ENCODE measurements at places on chromosomes 13 and 19.
A peak's percentile ranks its signal among the peaks of the same experiment; 100 is the strongest.

GRCh38 chr13:31105020-31105795 is 56.5 kb downstream of the HSPH1 start:
- DNase-seq = no peak

DNA sequence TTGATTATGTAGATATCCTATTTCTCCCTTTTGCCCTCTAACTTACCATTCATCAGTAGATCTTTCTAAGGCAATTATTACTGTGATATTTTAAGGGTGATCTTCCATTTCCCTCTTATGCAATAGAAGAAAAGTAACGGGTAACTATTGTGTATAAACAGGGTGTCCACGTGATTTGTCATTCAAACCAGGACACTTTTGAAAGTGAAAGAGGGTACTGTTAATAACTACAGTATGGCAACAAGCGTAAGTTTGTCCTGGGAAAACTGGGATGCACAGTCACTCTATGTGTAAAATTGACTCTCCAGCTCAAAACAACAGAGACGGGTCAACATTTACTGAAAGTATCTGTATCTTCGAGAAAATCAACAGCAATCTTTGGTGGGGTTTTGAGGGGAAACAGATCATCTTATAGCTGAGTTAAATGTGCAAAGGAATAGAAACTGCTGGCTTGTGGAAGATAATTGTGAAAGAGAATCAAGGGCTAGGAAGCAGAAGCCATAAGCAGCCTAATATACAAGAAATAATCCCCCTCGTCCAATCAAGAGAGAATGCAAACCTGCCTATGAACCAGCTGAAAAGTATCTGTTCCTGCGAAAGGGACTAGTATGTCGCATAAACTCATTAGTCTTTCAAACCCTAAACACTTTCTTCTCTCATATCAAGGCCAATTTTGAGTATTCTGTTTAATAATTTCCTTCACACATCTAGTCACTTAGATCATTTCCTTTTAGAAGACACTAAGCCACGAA is 126.7 kb downstream of the FOXO1 start:
- no peak for DNase-seq

GRCh38 chr13:31951215-31951678 is 80.3 kb upstream of the FRY start:
- peak; percentile 86 for DNase-seq

DNA sequence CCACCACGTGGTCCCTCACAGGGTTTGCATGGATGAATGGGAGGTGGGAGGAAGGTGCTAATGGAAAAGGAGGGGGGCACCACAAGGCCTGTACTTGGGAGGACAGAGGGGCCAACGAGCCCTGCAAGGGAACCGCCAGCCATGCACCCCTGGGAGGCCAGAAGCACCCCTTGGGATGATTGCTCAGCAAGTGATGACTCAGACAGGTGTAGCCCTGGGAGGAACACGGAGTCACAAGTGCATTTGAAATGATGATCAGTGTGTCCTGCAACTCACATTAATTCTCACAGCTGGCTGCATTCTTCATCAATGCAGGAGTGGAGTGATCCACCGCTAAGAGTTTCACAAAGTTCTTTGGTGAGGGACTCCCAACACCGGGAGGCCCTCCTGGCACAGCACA is 82.8 kb upstream of the ZNF254 start:
- DNase-seq = no peak

DNA sequence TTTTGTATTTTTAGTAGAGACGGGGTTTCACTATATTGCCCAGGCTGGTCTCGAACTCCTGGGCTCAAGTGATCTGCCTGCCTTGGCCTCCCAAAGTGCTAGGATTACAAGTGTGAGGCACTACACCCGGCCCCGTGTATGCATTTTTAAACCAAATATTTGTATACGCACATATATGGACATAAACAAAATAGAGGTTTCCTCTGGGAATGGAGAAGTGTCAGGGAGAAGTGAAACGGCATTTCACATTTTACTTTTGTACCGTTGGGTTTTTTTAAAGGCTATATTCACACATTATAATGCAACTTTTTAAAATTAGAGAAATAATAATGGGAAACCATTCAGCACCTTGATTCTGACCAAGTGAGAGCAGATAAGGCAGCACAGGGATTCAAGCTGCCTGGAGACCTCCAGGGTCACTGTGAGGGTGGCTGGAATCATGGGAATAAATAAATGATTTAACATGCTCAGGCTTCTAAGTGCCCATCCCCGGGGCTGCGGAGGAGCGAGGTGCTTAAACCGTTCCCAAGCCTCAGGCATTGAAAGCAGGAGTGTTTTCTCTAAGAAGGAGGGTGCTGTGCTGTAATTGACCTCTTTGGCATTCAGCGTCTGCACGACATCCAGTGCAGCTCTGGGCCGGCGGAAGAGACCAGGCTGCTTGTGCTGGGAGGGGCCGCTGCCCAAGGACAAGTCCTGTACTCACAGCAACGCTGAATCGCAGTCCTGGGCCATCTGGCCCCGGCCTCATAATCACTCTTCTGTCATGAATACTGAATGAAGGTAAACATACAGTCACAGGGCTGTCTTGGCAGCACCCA is 24.7 kb downstream of the GPR42 start:
- DNase-seq = no peak

DNA sequence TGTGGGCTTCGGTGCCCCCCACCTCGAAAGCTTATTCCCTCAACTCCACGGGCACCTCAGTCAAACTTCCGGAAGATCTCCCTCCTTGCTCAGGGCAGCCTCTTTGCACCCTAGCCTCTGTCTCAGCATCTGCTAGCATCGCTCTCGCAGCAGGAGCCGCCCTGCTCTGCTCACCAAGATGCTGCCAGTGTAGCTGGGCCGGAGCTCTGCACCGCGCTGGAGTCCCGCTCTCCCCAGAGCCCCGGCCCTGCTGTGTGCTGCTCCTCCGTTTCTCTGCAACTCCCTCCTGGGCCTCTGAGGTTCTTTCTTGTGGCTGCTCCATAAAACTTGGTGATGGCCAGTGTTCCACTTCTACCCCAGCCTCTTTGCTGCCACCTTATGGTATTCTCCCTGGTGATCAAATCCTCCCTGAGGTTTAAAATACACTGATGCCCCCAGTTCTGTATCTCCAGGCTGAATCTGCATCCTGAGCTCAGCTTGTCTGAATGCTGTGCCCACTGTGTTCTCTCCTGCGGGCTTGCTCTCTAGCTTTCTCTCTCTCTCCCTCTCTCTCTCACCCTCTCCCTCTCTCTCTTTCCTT is 198.0 kb downstream of the UQCRFS1 start:
- DNase-seq = no peak

- no peak for DNase-seq
Observed at GRCh38 chr19:12314553-12314952, 18.9 kb downstream of the ZNF563 start.

GRCh38 chr13:101527130-101527529 is 74.7 kb downstream of the ITGBL1 start:
- DNase-seq = no peak

- no peak for DNase-seq
Observed at GRCh38 chr13:98372876-98373275, 195.8 kb upstream of the RNF113B start.

GRCh38 chr19:52335768-52336116 is 301 bp upstream of the ZNF610 start:
- DNase-seq = no peak

GRCh38 chr13:48199404-48199946 is 33.5 kb upstream of the ITM2B start:
- no peak for DNase-seq

- DNase-seq = no peak
Observed at GRCh38 chr13:33164331-33164730, 121.2 kb downstream of the STARD13 start.

GRCh38 chr13:33348366-33348765 is 62.8 kb upstream of the STARD13 start:
- DNase-seq = no peak

- no peak for DNase-seq
Observed at GRCh38 chr19:42985588-42985987, 40.7 kb downstream of the PSG11 start.

- no peak for DNase-seq
Observed at GRCh38 chr13:111661052-111661451, 340.6 kb downstream of the TEX29 start.

DNA sequence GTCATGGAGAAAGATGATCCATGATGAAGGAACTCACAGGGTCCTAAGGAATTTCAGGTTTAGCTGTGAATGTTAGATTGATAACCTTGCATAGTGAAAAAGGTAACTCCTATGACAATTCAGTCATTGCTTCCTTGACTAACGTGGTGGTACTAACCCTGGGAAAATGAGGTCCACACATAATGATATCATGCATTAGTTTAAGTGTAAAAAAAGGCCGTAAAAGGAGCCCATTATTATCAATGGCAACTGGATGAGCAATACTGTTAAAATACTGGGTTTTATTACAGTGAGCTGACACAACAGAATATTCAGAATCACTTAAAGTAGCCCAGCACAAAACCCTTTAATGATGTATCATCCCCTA is 515.4 kb downstream of the DCT start:
- no peak for DNase-seq

GRCh38 chr13:47168618-47169017 is 271.8 kb upstream of the HTR2A start:
- no peak for DNase-seq

- no peak for DNase-seq
Observed at GRCh38 chr13:80955501-80955900, 614.6 kb upstream of the SPRY2 start.

- no peak for DNase-seq
Observed at GRCh38 chr19:11321191-11322126, 18.0 kb downstream of the RAB3D start.

DNA sequence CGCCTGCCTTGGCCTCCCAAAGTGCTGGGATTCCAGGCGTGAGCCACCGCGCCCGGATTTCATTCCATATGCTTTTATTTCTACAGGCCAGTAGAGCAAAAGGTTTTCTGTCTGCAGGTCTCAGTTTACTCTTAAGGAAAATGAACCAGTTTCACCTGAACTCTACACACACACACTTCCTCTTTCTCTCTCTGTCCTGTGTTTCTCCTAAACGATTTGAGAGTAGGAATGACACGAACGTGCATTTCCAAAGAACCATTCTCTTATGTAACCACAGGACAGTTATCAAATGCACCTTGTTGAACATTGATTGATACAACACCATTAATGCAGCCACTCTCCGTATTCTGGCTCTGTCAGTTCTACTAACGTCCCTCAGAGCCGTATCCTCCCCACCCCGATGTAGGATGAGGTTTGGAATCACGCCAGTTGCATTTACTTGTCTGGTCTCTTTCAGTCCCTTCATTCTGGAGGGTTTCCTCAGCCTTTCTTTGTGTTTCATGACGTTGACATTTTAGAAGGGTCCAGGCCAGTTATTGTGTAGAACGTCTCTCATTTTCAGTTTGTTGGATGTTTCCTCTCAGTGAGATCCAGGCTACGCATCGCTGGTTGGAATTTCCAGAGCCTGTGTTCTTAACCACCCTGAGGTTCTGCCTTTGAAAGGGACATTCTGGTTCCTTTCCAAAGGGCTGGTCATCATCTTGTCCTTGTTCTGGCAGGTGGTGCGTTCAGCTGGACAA is 36.0 kb downstream of the BICRA start:
- DNase-seq = no peak

DNA sequence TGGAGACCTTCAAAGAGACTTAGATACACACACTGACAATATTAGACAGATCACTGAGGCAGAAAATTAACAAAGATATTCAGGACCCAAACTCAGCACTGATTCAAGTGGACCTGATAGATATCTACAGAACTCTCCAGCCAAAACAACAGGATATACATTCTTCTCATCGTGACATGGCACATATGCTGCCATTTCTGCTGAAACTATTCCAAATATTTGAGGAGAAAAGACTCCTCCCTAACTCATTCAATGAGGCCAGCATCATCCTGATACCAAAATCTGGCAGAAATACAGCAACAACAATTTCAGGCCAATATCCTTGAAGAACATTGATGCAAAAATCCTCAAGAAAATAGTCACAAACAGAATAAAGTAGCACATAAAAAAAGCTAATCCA is 53.3 kb downstream of the TRPC4 start:
- DNase-seq = no peak

- no peak for DNase-seq
Observed at GRCh38 chr13:77431449-77431848, 104.1 kb upstream of the SCEL start.

DNA sequence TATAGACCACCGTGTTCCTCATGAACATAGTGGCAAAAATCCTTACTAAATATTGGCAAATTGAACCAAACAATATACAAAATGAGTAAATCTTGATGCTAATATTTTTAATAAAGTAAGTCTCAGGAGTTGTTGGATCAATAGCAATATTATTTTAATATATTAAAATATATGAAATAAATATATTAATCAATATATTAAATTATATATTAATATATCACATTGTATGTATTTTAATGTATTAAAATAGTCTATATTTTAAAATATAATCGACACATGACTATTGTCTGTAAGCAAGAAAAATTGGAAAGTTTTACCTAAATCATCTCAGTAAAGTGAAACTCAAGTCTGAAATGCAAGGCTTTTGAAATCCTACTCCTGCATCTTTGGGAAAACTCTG is 78.9 kb upstream of the GJB6 start:
- DNase-seq = no peak

DNA sequence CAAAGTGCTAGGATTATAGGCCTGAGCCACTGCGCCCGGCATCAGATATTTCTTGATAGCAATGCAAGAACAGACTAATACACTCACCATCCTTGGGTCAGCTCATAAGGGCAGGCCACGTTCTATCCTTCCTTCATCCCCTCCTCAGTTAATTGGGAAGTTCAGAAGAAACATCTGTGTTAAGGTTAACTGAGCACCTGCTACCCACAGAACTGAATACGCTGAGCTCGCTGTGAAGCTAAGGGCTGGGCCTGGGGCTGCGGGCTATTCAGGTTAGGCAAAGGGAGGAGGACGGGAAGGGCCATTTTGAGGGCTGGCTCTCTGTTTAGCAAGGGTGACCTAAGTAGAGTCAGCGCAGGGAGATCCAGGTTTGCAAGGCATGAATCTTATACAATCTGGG is 43.0 kb upstream of the UQCRFS1 start:
- no peak for DNase-seq

GRCh38 chr19:3350014-3350663 is 16.2 kb upstream of the NFIC start:
- no peak for DNase-seq

- DNase-seq = no peak
Observed at GRCh38 chr19:54506079-54506478, 3.4 kb downstream of the LAIR2 start.

DNA sequence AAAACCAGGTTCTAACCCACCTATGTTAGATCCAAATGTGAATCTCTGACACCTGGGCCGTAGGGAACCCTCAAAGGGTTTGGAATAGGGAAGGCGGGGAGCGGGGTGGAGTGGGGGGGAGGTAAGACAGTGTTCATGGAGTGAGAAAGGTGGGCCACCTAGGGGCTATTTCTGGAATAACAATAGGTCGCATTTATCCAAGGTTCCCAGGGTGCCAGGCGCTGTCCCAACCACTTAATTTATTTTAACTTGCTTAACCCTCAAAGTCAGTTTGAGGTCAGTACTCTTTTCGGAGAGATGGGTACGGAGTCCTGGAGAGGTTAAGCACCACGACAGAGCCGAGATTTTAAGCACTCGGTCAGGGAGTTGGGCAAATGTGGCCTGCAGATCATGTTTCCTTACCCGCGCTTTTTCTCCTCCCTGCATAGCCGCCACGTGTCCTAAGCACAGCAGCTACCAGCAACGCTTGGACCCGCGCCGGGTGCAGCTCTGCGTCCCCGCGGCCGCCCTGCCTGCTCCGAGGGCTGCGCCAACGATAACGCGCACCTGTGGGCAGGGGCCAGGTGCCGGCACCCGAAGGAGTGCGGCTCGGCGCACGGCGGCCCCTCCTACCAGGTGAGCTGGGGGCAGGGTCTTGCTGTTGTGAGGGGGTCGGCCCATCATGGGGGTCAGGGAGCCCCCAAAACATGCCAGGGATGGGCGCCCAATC is 25.0 kb upstream of the FXYD3 start:
- peak; percentile 28 for DNase-seq

- DNase-seq = no peak
Observed at GRCh38 chr13:80035096-80035495, 305.8 kb downstream of the SPRY2 start.
